ENCODE measurements at places on chromosomes 5 and 9.
A peak's percentile ranks its signal among the peaks of the same experiment; 100 is the strongest.

GRCh38 chr9:124623966-124624734 is 117.0 kb upstream of the NR5A1 start:
- DNase-seq, result no peak

GRCh38 chr5:127038550-127038949 is 8.2 kb upstream of the MARCHF3 start:
- DNase-seq, result no peak

- peak; percentile 94 for DNase-seq
Measured at GRCh38 chr9:70466976-70467561, 52.6 kb upstream of the KLF9 start.

DNA sequence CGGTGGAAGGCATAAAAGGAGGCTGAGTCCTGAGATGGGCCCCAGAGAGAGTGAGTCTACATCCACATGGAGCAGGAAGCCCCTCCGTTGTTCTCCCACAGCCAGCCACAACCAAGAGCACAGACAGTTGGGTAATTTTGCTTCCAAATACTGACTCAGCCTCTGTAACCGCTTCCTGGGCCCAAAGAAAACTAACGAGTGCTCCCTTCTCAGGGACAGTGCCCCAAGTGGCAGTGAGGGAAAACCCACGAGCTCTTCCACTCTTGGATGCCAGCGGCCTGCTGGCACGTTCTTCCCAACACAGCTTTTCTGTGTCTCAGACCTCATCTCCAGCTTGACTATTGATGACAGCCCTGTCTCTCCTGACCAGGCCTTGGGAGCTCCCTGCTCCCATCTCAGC is 207.6 kb downstream of the FSTL4 start:
- peak; percentile 11 for DNase-seq

DNA sequence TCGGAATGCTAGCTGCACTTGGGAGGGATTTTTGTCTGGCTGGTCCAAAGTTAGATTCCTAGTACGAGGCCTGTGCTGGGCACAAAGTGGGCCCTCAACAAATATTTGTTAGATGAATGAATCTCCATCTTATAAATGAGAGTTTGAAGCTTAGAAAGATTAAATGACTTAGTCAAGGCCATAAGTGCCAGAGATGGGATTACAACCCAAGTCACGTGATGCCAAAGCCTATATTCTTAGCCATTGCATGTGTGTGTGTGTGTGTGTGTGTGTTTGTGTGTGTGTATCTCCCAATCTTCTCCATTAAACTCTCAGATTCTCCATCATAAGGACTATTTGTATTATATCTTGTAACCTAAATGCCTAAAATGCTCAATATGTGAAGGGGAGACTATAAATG is 130.8 kb upstream of the MAP1B start:
- DNase-seq, result no peak

DNA sequence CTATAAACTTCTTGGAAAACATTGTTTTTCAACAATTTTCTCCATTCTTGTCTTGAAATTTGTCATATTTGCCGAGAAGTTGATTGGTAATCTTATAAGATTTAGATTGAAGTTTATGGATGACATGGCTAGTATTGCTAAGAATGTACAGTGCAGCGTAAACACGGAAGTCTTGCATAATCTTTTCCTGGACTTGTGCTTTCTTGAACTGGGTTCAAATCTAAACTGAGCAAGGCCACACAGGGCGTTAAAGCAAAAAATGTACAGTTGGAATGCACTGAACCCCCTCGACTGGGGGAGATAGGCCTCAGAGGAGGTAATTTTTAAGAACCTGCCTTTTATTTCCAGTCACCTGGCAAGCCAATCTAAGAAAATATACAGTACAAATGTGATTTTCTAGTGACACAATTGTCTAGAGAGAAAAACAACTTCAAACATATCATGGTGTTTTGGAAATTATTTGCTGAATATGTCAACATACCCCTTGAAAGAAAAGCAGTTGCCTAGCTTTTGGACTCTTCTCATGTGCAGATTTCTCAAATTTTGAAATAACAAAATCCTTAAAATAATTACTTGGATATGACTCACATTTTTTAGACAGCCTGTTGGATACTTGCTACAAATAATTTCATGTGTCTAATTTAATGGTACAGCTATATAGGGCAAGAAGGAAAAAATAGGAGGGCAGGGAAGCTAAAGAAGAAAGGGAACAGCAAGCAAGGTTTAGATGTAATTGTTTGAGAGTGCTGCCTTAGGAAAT is 18.5 kb upstream of the GAS1 start:
- no peak for DNase-seq

GRCh38 chr9:36407122-36407723 is 7.2 kb upstream of the RNF38 start:
- DNase-seq, result peak; percentile 59

DNA sequence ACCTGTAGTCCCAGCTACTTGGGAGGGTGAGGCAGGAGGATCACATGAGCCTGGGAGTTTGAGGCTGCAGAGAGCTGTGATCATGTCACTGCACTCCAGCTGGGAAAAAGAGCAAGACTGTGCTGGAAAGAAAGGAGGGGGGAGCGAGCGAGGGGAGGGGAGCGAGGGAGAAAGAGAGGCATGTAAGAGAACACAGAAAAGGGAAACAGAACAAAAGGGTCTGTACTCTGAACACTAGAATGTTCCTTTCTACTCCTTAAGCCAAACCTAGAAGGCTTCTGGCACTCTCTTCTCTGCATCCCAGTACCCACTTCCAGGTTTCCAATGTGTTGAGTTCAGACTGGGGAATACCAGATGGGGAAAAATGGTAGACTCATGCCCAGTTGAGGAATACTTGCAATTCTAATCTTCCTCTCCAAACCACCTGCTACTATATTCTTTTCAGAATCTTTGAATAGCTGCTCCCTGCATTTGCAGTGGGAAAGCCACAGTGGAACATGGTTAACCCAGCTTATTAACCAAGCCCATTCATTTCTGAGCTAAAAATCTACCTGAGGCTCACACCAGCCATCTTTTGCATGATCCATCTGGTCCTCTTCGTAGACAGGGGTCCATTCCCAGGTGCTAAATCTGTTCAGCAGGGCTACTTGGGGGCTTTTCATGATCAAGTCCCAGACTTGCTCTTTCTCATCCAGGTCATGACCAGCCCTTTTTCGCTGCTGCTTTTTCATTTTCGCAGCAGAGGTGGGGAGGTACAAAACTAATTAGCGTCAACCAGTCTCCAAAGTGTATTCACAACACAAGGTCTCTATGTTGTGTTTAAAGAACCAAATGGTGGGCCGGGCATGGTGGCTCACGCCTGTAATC is 34.9 kb downstream of the SEMA4D start:
- no peak for DNase-seq

All from inflammatory macrophage (primary cell).